ENCODE measurements at places on chromosomes 3 and 15. TPM values are rescaled to one million over a fixed set of nuclear protein-coding genes. Genes with fewer than 3 reads are reported as not detected.
A peak's percentile ranks its signal among the peaks of the same experiment; 100 is the strongest.

GRCh38 chr15:64343222-64343621 is 12.8 kb downstream of the CSNK1G1 start:
- H3K27ac ChIP-seq: peak overlapping the region; percentile 3
- DNase-seq: no peak
- H3K36me3 ChIP-seq: peaks cover 50% of the 10 kb centered on the region
- peaks cover 13% of the 10 kb centered on the region for H3K4me1 ChIP-seq
- no peaks in the 10 kb centered on the region for H3K27me3 ChIP-seq

- H3K4me1 ChIP-seq: no peaks in the 10 kb centered on the region
- DNase-seq: no peak
- peaks cover 2% of the 10 kb centered on the region for H3K36me3 ChIP-seq
- H3K4me3 ChIP-seq: no peak overlapping the region
Observed at GRCh38 chr15:71538181-71538580, 272.2 kb upstream of the NR2E3 start.

DNA sequence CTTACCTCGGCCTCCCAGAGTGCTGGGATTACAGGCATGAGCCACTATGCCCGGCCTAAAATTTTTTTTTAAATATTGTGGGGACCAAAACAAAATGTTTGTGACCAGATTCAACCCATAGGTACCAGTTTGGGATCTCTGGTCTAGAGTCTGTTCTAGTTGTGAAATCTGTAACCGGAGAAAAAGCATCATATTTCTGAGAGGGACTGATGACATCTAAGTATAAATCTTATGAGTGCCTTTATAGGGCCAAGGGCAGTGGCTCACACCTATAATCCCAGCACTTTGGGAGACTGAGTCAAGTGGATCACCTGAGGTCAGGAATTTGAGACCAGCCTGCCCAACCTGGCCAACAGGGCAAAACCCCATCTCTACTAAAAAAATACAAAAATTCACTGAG is 14.1 kb upstream of the OSBPL11 start:
- no peaks in the 10 kb centered on the region for H3K36me3 ChIP-seq
- H3K4me1 ChIP-seq: no peaks in the 10 kb centered on the region
- H3K27me3 ChIP-seq: no peaks in the 10 kb centered on the region
- H3K4me3 ChIP-seq: no peak overlapping the region
- no peak overlapping the region for H3K27ac ChIP-seq

DNA sequence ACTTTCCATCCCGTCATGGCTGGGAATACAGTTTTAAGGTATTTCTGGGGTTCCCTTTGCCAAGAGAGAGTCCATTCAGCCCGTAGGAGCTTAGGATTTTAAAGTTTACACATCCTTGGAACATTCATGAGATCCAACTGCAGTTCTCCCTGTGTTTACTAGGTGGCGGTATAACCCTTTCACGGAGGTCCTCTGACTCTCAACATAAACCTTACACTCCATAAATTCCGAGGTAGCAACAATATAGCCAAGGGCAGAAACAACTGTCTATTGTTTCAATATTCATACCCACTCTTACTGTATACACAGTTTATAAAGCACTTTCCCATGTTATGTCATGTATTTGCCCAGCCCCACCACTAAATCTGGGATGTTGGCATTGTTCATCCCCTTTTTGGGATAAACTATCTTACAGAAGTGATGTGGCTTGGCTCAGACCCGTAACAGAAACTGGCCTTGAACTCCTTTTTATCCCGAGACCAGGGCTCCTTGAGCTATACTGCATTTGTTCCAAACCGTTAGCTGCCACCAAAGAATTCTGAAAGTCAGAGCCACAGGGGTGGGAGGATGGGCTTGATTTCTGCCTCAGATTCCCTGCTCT is 69.2 kb upstream of the COL6A5 start:
- H3K4me1 ChIP-seq: no peaks in the 10 kb centered on the region
- H3K27me3 ChIP-seq: peaks cover 10% of the 10 kb centered on the region
- H3K36me3 ChIP-seq: no peaks in the 10 kb centered on the region
- DNase-seq: peak; percentile 6

GRCh38 chr3:113468539-113468938 is 27.2 kb upstream of the CFAP44 start:
- no peaks in the 10 kb centered on the region for H3K27me3 ChIP-seq
- H3K4me3 ChIP-seq: no peak overlapping the region
- no peak for DNase-seq
- H3K27ac ChIP-seq: no peak overlapping the region
- no peaks in the 10 kb centered on the region for H3K4me1 ChIP-seq

GOLGA8K gene
- total RNA-seq: 1.9 TPM

CACNA2D2 gene
- 4.9 TPM for total RNA-seq

CCR3 gene
- not detected for total RNA-seq

HTD2 gene
- 6.4 TPM for total RNA-seq
